Endodermal cell (in vitro differentiated cells): ENCODE measurements at places on chromosomes 4 and X.
A peak's percentile ranks its signal among the peaks of the same experiment; 100 is the strongest.

DNA sequence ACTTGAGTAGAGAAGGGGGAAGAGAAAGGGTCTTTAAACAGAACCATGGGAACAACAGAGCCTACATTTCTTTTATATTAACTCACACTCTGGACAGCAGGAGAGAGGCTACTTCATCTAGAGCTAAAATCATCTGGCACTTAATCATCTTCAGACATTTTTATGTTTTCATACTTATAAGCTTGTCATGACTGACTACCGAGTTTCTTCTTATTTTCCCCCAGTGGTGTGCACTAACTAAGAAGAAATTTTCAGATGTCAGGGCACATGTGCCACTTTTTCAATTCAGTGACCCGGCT is 11.8 kb upstream of the RTL5 start:
- DNase-seq = no peak

DNA sequence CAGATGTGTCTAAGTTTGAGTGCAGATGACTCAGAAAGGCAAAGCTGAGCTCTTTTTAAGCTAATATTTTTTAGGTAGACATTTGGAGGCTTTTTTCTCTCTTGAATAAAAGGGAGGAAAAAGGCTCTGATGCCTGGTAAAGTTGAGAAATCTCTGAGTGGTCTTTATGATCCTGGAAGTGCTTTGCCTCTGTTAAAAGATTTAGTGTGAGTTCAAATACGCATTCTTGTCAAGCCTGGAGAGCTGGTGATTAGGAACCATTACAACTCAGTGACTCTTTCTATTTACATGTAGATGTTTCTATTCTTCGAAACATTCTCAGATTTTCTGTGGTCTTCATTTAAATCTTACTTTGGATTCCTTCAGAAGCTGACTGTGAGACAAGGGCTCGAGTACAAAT is 143.4 kb upstream of the MED14 start:
- DNase-seq = no peak

DNA sequence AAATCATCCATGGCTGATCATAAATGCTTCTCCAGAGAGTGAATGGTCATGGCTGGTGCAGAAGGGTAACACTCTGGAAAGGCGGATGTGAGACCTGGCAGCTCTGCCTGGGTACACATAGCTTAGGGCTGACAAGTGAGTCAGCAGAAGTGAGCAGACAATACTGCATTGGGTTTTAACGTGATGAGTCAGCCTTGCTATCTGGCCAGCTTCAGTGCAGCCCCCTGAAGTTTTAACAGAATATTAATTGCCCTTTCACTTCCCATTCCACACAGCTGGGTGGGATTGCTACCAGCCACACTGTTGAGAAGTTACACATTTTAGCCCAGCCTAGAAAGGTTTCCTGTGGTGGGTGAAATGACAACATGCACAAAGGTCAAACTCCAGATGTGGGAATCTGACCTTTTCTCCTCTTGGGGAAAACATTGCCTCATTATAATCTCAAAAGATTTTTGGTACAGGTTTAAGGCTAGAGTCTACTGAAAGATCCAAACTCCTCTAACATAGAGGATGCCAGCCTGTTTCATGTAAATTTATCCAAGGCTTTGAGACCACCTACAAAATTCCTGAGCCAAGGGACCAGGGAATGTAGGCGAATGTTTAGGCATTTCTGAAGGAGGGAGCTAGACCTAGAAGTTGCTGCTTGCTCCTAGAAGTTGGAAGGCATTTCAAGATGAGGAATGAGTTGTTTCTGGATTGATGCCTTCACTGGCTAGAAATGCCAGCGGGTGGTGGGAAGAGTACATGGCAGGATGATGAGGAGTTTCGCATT is 230.3 kb upstream of the PGRMC2 start:
- peak; percentile 62 for DNase-seq

- DNase-seq = peak; percentile 65
Measured at GRCh38 chr4:5824635-5825034, 68.3 kb downstream of the CRMP1 start.

- no peak for DNase-seq
Measured at GRCh38 chrX:150143721-150144440, 205.6 kb upstream of the EOLA2 start.
